ENCODE measurements at places on chromosomes 1 and 21.

DNA sequence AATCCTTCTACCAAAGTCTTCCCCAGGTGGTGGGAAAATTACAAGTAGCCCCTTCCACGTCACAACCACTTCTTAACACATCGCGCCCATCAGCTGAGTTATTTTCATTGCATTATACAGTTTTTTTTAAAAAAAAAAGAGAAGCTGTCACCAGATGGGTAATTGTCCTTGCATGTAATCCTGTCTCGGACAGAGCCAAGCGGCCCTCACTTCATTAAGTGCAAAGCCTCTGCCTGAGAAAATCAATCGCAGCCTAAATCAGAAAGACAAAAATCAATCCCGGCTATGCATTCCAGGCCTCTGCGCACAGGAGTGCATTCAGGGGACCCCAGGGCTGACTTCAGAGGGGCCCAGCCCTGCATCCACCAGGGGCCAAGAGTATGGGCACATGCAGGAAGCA, 538.9 kb downstream of the NPHP4 start:
- no peak for DNase-seq

DNA sequence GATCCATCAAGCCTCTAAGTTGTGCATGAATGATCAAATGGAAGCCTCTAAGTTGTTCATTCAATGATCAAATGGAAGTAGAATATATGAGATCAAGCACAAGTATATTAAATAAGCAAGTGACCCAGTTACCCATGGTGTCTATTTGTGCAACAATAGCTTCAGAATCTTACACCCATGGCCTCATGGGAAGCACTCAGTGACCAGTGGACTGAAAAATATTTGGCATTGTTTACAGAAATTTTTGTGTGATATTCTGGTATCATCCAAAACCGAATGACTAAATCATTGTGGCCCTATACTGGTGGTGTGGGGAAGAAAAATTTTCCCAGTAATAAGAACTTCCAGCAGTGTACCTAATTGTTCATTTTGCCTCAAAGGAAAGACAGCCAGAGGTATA, 46.6 kb downstream of the DUSP10 start:
- no peak for DNase-seq

DNA sequence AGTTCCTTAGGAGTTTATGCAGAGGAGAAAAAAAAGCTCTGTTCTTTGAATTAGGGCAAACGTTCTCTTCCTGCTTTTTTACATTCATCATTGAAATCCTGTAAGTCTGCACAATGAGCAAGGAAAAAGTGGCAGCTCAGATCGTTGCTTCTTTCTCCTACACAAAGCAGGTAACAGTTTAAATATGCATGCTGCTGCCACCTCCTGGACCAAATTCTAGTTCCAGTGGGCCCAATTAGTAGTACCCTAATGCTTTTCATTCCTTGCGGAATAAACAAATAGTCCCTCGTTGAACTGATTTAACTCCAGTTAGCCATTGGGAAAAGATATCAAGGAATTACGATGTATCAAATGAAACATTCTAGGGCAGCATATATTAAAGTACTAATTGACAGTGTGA, 20.1 kb downstream of the YTHDF2 start:
- DNase-seq: no peak

GRCh38 chr1:182281541-182281940, 110.0 kb downstream of the GLUL start:
- DNase-seq: no peak

GRCh38 chr21:26437326-26438009, 135.6 kb downstream of the CYYR1 start:
- no peak for DNase-seq

GRCh38 chr1:206685769-206686477, 1.2 kb downstream of the MAPKAPK2 start:
- DNase-seq: peak; percentile 42

DNA sequence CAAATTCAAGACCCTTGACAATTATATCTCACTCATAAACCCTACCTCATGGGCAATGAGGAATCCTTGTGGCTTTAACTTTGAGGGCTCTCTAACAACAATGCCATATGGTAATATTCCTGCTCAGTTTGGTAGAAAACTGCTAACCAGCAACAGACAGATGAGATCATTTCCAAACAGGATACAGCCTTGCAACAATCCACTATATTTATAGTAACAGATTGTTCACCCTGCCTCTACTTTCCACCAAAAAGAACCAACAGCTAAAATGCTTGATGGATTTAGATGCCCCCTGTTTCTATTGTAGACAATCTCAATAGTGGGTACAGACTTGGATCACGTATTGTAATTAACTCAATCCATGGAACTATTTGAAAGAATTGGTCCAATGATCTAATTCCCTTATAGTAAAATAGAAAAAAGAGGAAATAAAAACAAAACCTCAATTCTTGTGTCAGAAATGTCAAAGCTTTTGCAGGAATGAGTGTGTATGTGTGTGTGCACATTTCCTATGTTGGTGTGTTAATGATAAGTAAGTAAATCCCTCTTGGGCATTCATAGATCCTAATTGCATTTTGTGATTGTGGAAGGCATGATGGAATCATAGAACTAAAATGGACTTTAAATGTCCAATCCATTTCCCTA, 100.0 kb upstream of the EDEM3 start:
- no peak for DNase-seq

DNA sequence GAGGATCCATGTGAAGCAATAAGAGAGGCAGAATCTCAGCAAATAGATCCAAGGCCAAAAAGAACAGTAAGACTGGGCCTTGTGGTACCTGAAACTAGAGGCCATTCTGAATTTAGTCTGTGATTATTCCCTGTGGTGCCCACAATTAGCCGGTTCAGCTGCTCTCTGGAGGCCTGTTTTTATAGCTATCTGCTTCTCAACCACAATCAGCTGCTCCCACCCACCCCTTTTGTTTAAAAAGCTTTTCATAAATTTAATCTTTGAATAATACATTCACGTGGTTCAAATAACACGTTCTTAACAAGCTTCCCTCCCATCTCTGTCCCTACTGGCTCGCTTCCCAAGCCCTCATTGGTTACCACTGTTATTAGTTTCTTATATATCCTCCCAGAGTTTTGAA, 18.0 kb downstream of the UBE2T start:
- peak; percentile 68 for DNase-seq

- no peak for DNase-seq
These were observed 193.4 kb downstream of the ATG4C start for GRCh38 chr1:62977366-62977765.

DNA sequence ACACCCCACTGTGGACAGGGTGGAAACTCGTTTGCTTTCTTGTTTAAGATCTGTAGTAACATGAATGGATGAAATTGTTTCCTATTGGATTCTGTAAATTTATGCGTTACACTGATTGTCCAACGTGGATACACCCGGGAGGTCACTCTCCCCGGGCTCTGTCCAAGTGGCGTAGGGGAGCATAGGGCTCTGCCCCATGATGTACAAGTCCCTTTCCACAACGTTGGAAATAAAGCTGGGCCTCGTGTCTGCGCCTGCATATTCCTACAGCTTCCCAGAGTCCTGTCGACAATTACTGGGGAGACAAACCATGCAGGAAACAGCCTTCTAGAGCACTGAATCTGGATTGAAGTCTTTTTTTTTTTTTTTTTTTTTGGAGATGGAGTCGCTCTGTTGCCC, 1.4 kb downstream of the RCC1 start:
- no peak for DNase-seq

GRCh38 chr1:178540646-178541045, 27.7 kb downstream of the TEX35 start:
- no peak for DNase-seq

DNA sequence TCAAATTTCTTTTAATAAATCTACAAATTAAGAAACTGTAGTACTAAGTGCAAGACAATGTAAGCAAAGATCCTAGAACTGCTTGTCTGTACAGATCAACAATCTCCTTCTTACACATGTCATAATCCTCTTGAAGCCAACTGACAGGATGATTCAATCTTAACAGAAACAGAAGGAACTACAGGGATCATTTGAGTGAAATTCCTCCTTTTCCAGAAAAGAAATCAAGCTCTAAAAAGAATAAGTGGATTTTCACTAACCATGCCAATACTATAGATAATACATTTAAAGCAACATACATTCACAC, 53.2 kb downstream of the RAB3GAP2 start:
- DNase-seq: no peak

DNA sequence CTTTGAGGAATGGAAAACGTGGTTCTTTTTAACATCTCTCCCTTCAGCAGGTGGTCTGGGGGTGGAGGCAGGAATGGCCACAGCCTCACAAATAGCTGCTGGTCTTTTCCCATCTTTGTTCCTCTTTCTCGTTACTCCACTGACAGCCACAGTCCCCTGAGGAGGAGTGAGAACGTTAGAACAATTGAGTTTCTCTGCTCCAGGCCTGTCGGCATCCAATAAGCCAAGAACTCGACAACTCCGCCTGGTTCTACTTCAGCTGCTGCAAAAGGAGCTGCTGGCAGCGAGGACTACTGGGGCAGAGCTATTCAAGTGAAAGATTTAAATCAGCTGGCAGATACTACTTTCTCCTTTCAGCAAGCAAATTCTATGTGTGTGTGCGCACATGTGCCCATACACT, 169.5 kb upstream of the GALNT2 start:
- DNase-seq: no peak

- DNase-seq: no peak
These were observed 351.4 kb downstream of the NUF2 start for GRCh38 chr1:163672976-163673758.

DNA sequence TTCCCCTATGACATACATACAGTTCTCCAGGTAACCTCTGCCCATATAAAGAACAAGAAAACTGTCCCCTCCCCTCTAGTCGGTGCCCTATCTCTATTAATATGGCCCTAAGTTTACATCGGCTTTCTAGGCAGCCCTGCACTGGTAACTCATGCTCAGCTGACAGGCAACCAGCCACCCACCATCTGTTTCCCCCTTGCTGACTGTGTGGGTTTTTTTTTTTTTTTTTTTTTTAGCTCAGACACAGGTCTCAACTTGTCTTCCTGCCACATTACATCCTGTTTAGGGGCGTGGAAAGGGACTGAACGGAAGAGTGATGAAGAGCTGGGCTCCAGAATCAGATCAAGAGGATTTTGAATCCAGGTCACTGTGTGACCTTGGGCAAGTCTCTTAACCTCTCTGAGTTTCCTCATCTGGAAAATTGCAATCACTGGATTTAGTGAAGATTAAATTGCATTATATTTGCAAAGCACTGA, 14.0 kb downstream of the LAPTM5 start:
- no peak for DNase-seq

GRCh38 chr1:195766709-195767108, 841.5 kb downstream of the KCNT2 start:
- DNase-seq: no peak

DNA sequence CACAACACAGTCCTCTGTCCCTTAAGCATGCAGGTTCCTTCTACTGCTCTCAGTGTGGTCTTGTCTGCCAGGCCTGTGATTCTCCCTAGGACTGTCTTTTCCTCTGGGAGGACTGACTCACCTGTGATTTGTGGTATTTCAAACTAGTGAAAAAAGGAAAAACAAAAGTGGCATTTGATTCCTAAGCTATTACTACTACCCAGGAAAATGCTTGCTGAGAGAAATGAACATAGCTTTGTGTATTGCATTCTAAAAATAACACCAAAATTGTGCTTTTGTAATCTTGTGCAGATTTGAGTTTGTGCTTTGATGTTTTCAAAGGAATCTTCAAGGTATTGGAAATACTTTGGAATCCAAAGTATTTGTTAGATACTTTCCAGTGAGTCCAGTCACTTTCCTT, 57.0 kb downstream of the GPR161 start:
- DNase-seq: no peak

- DNase-seq: no peak
These were observed 84.6 kb downstream of the SELENOF start for GRCh38 chr1:86829321-86829720.

DNA sequence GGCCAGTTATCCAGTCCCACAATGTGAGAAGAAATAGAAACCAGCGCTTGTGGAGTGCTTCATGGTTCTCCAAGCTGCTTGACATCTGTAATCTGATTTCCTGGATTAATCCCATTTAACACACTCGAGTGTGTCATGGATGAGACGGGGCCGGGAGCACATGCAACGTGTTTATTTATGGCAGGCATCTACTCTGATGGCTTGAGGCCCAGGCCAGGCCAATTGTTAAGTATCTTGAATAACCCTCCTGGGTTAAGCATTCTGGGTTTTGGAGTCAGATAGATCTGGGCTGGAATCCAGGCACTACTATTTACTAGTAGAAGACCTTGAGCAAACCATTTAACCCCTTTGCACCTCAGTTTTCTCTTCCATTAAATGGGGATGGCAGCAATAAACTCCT, 37.5 kb upstream of the LAPTM5 start:
- DNase-seq: no peak

DNA sequence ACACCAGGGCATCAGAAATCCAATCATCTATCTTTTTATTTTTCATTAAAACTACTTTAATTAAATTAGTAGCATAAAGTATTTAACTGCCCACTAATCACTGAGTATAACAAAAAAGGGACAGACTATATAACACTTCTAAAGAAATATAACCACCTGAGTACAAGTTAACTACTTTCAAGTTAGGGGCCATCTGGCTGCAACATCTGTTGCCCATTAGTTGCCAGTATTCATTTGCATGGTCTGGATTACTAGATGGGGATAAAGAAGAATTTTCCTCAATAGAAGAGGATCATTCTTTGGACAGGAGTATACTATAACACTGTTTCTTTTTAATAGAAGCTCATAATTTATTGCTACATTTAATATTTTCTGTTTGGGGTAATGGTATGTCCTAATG, 446.4 kb downstream of the AMY1C start:
- DNase-seq: no peak

GRCh38 chr1:51097171-51097570, 4.9 kb upstream of the C1orf185 start:
- DNase-seq: no peak

DNA sequence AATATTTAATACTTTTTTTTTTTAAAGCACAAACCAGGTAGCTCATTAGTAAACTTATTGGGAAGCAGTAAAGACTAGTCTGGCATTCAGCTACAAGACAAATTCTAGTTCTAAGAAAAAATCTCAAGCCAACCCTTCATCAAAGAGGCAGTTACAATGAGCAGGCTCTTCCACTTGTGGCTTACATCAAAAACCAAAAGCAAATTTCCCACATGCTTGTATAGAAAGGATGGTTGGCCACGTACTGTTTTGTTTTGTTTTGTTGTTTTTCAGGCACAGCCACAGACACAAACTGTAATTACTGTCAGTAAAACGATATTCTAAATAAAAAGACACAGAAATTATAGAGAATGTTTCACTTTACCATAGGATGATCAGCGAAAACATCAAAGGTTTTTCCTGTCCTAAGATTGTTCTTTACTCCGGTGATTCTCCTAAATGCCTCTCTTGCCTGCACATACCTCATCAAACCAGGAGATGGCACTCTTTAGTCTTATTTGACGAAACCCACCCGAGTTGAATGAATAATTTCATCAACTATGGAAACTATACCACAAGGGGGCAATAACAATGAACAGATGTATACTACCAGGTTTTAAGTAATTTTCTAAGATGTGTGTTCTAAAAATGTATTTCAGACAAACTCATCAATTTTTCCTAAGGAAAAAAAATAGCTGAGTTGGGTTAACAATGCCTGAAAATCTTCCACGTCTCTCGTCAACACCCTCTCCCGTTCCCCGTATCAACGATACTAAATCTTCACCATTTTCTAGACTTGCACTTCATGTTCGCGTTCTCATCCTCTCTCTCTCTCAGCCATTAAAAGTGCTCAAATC, 26.9 kb downstream of the RPL5 start:
- DNase-seq: peak; percentile 67
